ENCODE measurements at places on chromosomes 1 and 21.
A peak's percentile ranks its signal among the peaks of the same experiment; 100 is the strongest.

GRCh38 chr1:232145768-232146167, 484.2 kb downstream of the SIPA1L2 start:
- peak; percentile 31 for DNase-seq

GRCh38 chr1:88247666-88248065, 436.4 kb upstream of the PKN2 start:
- DNase-seq, result peak; percentile 64

GRCh38 chr1:1470626-1471388, 758 bp upstream of the ATAD3B start:
- no peak for DNase-seq

DNA sequence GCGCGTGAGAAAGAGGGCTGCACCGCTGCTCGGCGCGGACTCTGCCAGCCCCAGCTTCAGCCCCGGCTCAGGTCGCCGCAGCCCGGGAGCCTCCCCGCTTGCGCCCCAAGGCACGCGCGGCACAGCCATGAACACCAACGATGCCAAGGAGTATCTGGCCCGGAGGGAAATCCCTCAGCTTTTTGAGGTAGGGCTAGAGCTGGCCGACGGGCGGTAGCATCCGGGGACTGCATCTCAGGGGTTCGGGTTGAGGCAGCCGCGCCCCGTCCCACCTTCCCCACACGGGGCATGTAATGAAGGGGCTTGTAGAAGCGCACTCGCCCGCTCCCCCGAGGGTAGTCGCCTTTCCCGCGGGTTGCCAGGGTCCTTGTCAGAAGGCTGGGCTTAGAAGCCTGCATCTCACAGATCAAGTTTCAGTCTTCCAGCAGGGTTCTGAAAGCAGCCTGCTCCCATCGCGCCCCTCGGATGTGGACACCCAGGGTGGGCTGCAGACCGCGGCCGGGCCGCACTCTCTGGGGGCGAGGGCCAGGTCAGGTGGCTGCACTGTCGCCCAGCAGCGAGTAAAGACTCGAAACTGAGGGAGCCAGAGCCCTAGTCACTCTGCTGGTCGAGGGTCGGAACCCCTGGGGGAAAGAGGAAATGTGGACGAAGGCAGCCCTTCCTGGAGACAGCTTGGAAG, 507 bp downstream of the AK5 start:
- DNase-seq, result no peak

- no peak for DNase-seq
These were observed 34.0 kb upstream of the FAM89A start for GRCh38 chr1:231074046-231074445.
